ENCODE measurements at places on chromosomes 3 and 15. TPM values are rescaled to one million over a fixed set of nuclear protein-coding genes. Genes with fewer than 3 reads are reported as not detected.

GRCh38 chr15:80233581-80233980, 18.4 kb downstream of the CTXND1 start:
- H3K27ac ChIP-seq: no peak overlapping the region
- no peaks in the 10 kb centered on the region for H3K36me3 ChIP-seq
- H3K27me3 ChIP-seq: peaks cover 7% of the 10 kb centered on the region

DNA sequence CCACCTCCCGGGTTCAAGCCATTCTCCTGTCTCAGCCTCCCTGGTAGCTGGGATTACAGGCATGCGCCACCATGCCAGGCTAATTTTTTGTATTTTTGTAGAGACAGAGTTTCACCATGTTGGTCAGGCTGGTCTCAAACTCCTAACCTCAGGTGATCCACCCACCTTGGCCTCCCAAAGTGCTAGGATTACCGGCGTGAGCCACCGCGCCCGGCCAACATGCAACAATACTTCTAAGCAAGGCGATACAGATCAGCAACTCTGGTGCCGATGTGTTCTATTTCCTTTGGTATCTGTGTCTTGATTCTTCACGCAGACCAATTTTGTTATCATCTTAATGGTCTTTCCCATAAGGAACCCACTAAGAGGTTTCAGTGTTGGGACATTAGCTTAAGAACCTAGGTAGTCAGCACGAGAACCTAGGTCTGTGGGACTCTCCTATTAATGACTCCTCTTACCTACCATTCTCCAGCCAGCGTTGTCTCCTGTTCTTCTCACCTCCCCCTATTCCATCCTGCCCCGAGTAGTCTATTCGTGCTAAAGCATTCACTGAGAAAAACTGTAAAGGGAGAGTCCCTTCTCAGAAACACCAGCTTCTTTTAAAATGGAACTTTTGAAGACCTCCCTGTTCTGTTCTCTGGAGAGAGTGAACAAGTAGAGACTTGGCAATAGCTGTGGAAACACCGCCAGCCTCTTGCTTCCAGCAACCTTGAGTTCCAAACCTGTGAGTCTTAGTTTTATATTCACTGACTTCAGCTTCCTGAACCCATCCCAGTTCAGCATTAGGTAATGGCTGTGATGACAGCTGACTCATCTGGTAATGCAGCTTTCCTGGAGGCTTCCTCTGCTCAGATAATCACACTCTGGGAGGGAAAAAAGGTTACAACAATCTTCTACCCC, 61.2 kb downstream of the TSC22D2 start:
- DNase-seq: peak; percentile 73
- no peak overlapping the region for H3K4me3 ChIP-seq
- peak overlapping the region; percentile 83 for H3K27ac ChIP-seq
- H3K27me3 ChIP-seq: no peaks in the 10 kb centered on the region

GRCh38 chr3:133410191-133410892, 10.5 kb downstream of the BFSP2 start:
- H3K4me1 ChIP-seq: no peaks in the 10 kb centered on the region
- no peak overlapping the region for H3K4me3 ChIP-seq
- H3K27ac ChIP-seq: no peak overlapping the region
- H3K27me3 ChIP-seq: peaks cover 18% of the 10 kb centered on the region

DNA sequence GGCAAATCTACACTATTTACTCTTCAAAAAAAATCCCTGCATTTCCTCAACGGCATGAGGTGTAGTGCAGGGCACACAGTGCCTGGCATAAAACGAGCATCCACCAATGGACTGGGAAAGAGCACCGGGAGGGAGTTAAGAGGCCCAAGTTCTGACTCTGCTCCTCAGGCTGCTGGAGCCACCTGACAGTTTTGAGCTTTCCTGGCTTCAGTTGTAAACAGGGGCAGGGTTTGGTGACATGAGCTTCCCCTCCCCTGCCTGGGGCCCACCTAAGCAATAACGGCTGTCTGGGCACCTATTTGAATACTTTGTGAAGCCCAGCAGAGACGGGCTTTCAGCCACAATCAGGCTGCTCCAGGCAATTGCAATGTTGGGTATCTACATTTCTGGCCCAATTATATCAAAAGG, 16.4 kb downstream of the CA12 start:
- peak overlapping the region; percentile 3 for H3K27ac ChIP-seq
- no peak for DNase-seq
- no peaks in the 10 kb centered on the region for H3K36me3 ChIP-seq
- no peaks in the 10 kb centered on the region for H3K27me3 ChIP-seq
- peaks cover 66% of the 10 kb centered on the region for H3K4me1 ChIP-seq
- no peak overlapping the region for H3K4me3 ChIP-seq

DNA sequence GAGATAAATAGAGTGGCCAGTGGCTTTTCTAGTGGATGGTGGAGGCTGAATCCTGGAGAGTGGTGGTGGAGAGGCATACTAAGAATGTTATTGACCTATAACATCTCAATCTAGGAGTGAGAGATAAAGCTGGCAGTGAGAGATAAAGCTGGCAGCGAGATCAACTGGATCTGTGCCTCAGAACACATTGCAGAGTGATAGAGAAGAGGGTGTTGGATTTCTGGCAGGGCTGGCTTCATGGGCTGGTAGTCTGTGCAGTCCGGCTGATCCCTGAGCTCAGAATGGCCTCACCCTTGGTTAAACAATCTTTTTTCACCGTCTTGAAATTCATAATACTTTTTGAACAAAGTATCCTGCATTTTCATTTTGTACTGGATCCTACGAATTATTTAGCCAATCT, 221.2 kb downstream of the NLGN1 start:
- no peak for DNase-seq
- no peaks in the 10 kb centered on the region for H3K27me3 ChIP-seq
- no peak overlapping the region for H3K4me3 ChIP-seq
- H3K36me3 ChIP-seq: no peaks in the 10 kb centered on the region

The PLSCR2 gene
- total RNA-seq: not detected

The B3GALNT1 gene
- total RNA-seq: 6.0 TPM

- H3K27ac ChIP-seq: peak overlapping the region; percentile 96
- DNase-seq: peak; percentile 81
- no peaks in the 10 kb centered on the region for H3K27me3 ChIP-seq
Measured at GRCh38 chr15:74869726-74870407, 3.3 kb downstream of the SCAMP2 start.

DNA sequence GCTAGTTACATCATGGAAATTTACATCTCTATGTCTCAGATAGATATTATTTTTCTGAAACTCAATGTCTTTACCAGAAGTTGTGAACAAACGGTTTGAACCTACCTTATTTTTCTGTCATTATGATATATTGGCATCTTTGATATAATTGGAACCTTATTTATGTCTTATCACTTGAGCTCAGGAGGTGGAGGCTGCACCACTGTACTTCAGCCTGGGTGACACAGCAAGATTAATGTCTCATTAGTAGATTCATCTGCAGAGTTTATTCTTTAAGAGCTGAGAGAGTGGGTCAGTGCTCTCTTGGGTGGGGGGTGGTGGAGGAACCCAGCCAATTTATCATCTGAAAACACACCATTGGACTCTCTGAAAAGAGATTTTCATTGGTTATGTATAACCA, 21.4 kb downstream of the SCG3 start:
- H3K36me3 ChIP-seq: no peaks in the 10 kb centered on the region
- H3K27ac ChIP-seq: no peak overlapping the region
- H3K4me1 ChIP-seq: no peaks in the 10 kb centered on the region
- no peak overlapping the region for H3K4me3 ChIP-seq
- no peaks in the 10 kb centered on the region for H3K27me3 ChIP-seq

The FBXW12 gene
- total RNA-seq: not detected

DNA sequence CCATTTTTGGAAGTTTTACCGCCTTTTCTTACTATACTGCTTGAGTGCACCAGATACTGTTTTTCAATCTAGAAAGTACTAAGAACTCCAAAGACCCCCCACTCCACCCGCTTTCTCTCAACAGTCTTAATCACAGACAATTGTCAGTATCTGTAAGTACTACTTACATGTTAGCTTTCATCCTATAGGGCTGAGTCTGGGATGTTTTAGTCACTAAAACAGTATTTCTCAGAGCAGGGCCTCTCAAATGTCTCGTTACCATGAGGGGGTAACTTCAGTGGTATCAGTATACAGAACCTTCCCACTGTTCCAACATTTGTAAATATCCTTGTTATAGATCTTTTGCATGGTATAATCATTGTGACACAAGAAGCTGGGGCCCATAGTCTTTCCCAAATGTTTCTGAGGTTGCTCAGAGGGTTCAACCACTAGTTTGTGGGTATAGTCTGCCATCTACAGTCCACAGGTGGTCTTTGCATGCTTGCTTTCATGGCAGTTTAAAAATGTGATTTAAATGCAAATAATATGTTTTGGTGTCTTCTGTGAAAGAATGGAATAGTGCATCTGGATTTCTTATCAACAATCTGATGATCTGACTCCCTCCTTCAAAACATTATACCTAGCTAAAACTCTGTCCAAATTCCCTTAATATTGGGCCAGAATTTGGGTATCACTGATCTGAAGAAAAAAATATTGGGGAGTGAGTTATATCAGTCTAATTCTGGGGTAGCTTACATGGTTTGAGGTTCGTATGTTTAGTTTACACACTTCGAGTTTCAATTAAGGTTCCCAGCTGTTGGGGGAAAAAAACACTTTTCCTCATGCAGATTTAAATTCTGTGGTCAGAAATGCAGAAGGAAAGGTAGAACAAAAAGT, 18.0 kb upstream of the DNAJC13 start:
- no peak overlapping the region for H3K27ac ChIP-seq
- no peaks in the 10 kb centered on the region for H3K27me3 ChIP-seq
- H3K36me3 ChIP-seq: no peaks in the 10 kb centered on the region
- H3K4me3 ChIP-seq: no peak overlapping the region
- DNase-seq: no peak

The ARPIN gene
- 28.4 TPM for total RNA-seq

The SLTM gene
- total RNA-seq: 91.9 TPM

DNA sequence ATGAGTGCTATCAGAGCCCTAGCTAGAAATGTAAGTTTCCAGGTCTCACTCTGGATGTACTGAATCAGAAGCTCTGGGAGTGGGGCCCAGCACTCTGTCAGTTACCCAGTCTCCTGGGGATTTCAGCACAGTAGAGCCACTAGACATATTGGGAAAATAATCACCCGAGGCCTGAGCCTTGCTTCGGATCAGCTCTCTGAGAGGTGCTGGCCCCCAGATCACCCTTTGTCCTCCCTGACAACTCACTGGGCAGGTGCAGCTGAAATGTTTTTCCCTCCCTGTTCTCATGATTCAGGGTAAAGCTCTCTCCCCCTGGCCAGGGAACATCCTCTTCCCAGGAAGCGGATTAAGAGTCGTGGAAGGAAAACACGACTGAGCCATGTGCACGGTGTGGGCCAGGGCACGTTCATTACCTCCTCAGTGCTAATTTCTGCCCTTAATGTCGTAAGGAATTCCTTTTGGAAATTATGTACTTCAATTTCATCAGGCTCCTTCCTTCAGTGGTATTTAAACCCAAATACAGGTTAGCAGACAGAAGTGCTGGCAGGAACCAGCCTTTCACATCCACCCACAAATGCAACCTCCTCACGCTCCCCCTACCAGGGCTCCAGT, 296.7 kb upstream of the LYSMD4 start:
- H3K36me3 ChIP-seq: no peaks in the 10 kb centered on the region
- DNase-seq: no peak
- H3K4me1 ChIP-seq: no peaks in the 10 kb centered on the region
- no peak overlapping the region for H3K27ac ChIP-seq
- H3K27me3 ChIP-seq: no peaks in the 10 kb centered on the region

- H3K4me1 ChIP-seq: peaks cover 41% of the 10 kb centered on the region
- H3K36me3 ChIP-seq: no peaks in the 10 kb centered on the region
- peak; percentile 54 for DNase-seq
- no peak overlapping the region for H3K4me3 ChIP-seq
- H3K27ac ChIP-seq: peak overlapping the region; percentile 86
Measured at GRCh38 chr3:48434591-48435222, 4.8 kb upstream of the PLXNB1 start.

DNA sequence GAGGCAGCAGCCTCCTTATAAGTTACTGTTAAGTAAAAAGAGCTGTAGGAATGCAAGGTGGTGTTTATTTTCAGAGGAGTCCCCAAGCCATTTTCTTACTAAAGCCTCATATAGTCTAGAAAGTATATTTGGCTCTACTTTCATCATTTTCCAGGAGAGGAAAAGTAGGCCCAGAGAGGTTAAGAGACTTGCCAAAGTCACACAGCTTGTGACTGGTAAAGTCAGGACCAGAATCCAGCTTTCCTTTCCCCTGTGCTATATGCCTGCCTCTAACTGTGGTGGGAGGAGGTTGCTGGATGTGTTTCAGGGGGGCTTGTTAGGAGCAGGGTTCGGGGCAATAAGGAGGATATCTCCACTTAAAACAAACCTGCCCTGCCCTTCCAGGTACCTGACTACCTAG, 7.2 kb upstream of the OGG1 start:
- H3K27ac ChIP-seq: no peak overlapping the region
- peaks cover 88% of the 10 kb centered on the region for H3K36me3 ChIP-seq
- H3K27me3 ChIP-seq: no peaks in the 10 kb centered on the region
- H3K4me1 ChIP-seq: no peaks in the 10 kb centered on the region

GRCh38 chr15:38085931-38086568, 151.6 kb downstream of the TMCO5A start:
- H3K27ac ChIP-seq: peak overlapping the region; percentile 7
- H3K4me1 ChIP-seq: no peaks in the 10 kb centered on the region
- DNase-seq: no peak
- H3K27me3 ChIP-seq: no peaks in the 10 kb centered on the region
- no peak overlapping the region for H3K4me3 ChIP-seq

The ZNF80 gene
- total RNA-seq: not detected

DNA sequence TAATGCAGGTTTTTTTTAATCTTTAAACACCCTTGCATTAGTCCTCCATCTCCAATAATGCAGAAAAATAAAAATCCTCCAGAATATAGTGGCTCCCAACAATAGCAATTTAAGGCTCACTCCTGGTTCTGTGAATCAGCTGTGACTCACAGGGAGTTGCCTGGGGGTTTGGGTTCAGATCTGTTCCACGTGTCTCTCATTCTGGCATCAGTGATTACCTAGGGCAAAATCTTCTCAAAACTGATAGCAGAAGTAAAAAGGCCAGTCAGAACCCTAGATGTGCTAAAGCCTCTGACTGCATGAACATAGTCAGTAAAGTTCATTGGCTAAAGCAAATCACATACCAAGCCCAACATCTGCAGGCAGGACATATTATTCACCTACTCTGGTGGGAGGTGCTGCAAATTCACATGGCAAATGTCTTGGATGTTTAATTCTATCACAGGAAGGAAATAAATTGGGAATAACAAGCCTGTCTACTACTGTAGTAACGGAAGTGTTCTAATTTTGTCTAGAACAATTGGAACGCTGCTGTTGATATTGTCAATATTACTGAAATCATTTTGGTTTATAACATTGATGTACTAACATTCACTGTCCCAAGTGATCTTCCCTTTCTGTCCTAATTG, 364.1 kb upstream of the CNTN4 start:
- no peaks in the 10 kb centered on the region for H3K27me3 ChIP-seq
- H3K36me3 ChIP-seq: no peaks in the 10 kb centered on the region
- DNase-seq: no peak
- no peaks in the 10 kb centered on the region for H3K4me1 ChIP-seq
- H3K4me3 ChIP-seq: no peak overlapping the region
- no peak overlapping the region for H3K27ac ChIP-seq

DNA sequence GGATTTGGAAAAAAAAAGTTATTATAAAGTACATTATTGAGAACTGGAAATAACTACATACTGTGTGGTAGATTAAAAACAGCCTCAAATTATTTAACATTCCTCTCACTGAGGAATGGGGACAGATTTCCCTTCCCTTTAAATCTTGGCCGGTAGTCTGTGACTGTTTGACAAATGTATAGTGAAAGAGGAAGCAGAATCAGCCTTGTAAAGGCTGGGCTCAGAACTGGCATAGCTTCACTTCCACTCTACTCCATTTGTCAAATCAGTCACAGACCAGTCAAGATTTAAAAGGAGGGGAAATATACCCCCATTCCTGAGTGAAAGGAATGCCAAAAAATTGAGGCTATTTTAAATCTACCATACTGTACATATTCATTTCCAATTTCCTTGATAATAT, 18.2 kb upstream of the B4GALT4 start:
- no peaks in the 10 kb centered on the region for H3K36me3 ChIP-seq
- H3K27ac ChIP-seq: peak overlapping the region; percentile 69
- H3K27me3 ChIP-seq: no peaks in the 10 kb centered on the region
- no peak overlapping the region for H3K4me3 ChIP-seq

The DUOX1 gene
- total RNA-seq: 0.64 TPM

The PIERCE2 gene
- not detected for total RNA-seq

Measured in transverse colon (tissue), 4 donors.